ENCODE measurements at places on chromosomes 3 and 15.

DNA sequence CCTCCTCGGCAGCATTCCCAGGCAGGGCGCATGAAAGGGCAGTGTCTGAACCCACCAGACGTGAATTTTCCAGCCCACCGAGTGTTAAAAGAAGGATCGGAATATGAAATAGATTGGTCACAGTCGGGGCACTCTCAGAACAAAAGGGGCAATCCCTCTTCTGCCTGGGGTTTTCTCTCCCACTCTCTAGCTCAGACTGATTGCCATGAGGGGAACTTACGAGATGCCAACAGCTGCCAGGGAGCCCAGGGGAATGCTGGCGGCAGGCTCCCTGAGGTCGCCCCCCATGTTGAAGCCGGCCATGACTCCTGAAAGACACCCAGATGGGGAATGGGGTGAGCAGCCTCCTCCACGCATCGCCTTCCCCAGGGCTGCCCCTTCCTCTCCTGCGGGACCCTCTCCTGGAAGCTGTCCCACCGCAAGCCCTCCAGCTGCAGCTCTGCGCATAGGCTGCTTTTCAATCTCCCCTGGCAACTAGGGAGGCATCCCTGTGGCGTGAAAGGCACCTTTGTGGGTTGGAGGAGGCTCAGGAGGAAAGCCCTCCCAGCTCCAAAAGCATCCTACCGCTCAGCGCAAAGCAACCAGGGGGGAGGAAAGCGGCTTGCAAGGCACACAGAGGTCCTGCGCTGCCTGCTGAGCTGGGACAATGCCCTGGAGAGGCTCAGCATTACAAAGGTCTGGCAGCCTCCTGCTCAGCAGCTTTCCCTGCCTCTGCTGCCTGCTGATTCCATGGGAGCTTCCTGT is 64.8 kb upstream of the HEG1 start:
- no peak for DNase-seq

GRCh38 chr3:57840473-57840872 is 84.4 kb downstream of the SLMAP start:
- no peak for DNase-seq

GRCh38 chr15:70461017-70461416 is 302.3 kb downstream of the UACA start:
- DNase-seq, result no peak

DNA sequence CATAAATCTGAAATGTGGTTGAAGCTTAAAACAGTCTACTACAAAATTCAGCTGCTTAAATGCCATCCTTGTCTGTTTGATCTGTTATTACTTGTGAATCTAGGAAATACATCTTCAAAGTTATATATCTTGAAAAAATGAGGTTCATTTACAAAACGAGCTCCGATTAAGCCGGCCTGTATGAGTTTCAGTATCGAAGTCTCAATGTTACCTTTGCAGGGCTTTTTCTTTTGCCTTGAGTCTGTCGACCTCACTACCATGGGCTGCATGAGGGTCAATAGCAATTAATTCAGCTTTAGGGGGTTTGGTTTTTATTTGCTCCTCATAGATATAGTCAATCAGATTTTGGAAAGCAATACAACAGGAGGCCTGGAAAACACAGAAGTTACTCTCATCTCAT is 23.2 kb downstream of the ERICH6 start:
- no peak for DNase-seq

- DNase-seq, result no peak
Measured at GRCh38 chr3:23365066-23365465, 161.9 kb downstream of the UBE2E2 start.

GRCh38 chr15:76904461-76905012 is 603 bp downstream of the SCAPER start:
- peak; percentile 27 for DNase-seq

GRCh38 chr3:46908294-46908985 is 30.9 kb downstream of the PTH1R start:
- DNase-seq, result no peak

DNA sequence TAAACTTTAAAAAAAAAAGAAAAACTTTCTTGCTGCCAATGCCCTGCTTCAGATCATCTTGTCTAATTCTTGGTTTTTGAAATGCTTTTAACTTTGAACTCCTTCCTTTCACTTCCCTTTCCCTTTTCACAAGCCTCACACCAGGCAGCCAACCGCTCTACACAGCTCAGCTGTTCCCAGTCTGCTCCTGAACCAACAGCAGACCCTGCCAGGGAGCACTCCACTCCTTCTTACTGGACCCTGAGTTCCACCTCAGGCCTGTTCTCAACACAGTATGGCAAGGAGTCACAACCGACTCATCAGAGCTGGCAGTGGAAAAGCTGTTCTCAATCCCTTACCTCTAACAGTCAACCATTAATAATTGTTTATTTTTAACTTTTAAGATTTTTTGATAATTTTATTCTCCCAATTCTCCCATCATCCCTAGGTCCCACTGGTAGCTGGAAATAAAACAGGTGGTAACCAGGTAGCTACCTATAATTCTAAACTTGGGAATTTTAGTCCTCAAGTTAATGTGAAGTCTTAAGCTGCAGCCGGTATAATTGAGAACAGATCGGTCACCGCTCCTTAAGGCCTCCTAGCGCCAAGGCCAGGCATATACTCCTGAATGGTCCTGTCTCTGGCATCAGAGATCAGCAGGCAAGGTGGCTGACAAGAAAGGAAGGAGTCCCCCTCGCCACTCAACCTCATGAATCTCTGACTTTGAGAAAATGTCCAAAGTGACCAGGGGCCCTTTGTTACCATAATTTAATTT is 43.9 kb downstream of the BOC start:
- no peak for DNase-seq

DNA sequence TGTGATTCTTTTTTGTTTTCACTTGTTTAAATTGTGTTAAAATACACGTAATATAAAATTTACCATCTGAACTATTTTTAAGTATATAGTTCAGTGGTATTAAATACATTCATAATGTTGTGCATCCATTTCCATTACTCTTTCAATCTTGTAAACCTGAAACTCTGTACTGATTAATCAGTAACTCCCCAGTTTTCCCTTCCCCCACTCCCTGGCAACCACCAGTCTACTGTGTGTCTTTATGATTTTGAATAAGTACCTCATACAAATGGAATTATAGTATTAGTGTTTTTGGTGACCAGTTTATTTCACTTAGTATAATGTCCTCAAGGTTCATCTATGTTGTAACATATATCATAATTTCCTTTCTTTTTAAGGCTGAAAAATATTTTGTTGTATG is 59.3 kb downstream of the GLCE start:
- DNase-seq, result no peak

DNA sequence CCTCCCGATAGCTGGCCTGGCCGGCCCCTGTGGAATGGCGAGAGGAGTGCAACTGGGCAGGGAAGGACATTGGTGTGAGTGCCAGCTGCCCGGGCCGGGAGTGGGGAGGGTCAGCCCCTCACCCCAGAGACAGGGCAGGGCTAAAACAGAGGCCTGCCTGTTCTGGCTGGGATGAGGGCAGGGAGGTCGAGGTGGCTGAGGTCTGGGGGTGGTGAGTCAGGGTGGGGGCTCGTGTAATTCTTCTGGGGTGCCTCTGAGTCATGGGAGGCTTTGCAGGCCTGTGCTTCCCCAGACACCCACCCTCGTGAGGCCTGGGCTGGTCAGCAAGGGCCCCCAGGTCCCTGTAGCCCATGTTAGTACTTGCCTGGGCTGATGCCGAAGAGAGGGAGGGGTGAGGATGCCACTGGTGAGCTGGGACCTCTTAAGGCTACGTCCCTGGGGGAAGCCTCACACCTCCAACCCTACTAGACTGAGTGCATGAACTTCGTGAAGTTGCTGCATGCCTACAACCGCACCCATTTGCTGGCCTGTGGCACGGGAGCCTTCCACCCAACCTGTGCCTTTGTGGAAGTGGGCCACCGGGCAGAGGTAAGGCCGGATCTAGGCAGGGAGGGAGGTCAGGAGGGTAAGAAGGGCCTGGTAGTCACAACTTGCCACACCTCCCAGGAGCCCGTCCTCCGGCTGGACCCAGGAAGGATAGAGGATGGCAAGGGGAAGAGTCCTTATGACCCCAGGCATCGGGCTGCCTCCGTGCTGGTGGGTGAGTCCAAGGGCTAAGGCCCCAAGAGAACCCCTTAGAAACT is 1.7 kb downstream of the SEMA3B start:
- no peak for DNase-seq

GRCh38 chr3:43879166-43879565 is 188.4 kb downstream of the ABHD5 start:
- DNase-seq, result peak; percentile 24

GRCh38 chr3:61724183-61724582 is 162.8 kb downstream of the PTPRG start:
- DNase-seq, result no peak

- no peak for DNase-seq
Measured at GRCh38 chr15:42036112-42036905, 15.5 kb upstream of the PLA2G4E start.

GRCh38 chr3:140035871-140036270 is 100.9 kb downstream of the CLSTN2 start:
- no peak for DNase-seq

- DNase-seq, result no peak
Measured at GRCh38 chr3:114132500-114132899, 46.4 kb downstream of the DRD3 start.

Data from ACHN (cell line).